ENCODE measurements at places on chromosomes 7 and 10. TPM values are rescaled to one million over a fixed set of nuclear protein-coding genes. Genes with fewer than 3 reads are reported as not detected.

Gene ZKSCAN1
- polyA plus RNA-seq, result 57.9 TPM

Gene PIK3AP1
- 37.0 TPM for polyA plus RNA-seq

Gene ANLN
- 0.25 TPM for polyA plus RNA-seq

Gene PNLIPRP2
- not detected for polyA plus RNA-seq

Gene TOMM7
- 409 TPM for polyA plus RNA-seq

Gene RAMP3
- not detected for polyA plus RNA-seq

Gene PRKAR1B
- 8.1 TPM for polyA plus RNA-seq

Gene PTF1A
- polyA plus RNA-seq, result not detected

Gene SLC16A9
- not detected for polyA plus RNA-seq

DNA sequence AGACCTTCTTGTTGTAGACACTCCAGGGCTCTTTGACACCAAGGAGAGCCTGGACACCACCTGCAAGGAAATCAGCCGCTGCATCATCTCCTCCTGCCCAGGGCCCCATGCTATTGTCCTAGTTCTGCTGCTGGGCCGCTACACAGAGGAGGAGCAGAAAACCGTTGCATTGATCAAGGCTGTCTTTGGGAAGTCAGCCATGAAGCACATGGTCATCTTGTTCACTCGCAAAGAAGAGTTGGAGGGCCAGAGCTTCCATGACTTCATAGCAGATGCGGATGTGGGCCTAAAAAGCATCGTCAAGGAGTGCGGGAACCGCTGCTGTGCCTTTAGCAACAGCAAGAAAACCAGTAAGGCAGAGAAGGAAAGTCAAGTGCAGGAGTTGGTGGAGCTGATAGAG is 5.5 kb downstream of the GIMAP7 start:
- DNase-seq, result no peak

- DNase-seq, result no peak
Measured at GRCh38 chr7:38465956-38466355, 165.2 kb downstream of the AMPH start.

GRCh38 chr7:15891151-15891881 is 204.8 kb upstream of the MEOX2 start:
- DNase-seq, result no peak

- no peak for DNase-seq
Measured at GRCh38 chr10:11691319-11691755, 50.8 kb upstream of the ECHDC3 start.

DNA sequence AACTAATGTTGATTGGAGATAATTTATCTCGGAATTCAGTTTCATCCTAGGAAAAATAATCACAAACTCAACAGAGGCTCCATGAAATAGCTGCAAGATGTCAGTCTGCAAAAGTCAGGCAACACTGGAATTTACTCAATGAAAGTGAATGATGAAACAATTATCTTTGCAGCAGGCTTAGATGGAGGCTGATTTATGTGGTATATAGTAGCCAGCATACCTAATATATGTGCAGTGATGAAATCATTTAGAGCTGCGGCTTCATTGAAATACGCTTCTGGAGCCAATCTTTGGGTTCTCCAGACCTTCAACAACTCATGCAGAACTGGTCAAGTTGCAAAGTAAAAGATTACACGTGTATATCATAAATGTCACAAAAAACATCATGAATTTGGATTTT is 113.3 kb downstream of the ITGA8 start:
- no peak for DNase-seq

DNA sequence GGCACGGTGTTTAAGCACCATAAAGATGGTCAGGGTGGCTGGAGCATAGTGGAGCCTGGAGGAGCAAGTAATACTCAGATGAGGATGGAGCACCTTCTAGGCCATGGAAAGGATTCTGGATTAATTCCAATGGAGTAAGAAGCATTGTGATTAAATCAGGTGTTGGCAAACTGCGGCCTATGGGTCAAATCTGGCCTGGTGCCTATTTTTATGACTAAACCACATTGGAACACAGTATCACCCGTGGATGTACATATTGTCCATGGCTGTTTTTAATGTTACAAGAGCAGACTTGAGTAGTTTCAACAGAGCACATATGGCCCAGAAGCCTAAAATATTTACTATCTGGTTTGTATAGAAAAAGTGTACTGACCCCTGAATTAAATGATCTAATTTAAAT is 49.9 kb upstream of the TMEM248 start:
- DNase-seq, result no peak

DNA sequence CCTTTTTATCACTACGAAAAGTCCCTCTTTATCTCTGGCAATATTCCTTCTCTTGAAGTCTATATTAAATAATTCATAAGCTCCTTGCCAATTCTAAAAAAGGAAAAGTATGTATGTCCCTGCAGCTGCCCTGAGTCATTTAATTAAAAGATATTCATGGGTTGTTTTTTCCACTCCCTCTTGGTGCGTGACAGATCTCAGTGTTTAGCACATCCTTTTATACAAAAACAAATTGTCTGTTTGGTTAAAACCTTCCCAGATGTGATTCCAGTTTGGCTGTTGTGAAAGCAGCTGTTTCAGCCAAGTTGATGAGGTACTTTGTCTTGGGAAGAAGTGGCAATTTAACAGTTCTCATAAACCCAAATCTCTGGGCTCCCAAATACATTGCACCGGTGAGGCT is 33.8 kb upstream of the PRLHR start:
- no peak for DNase-seq

DNA sequence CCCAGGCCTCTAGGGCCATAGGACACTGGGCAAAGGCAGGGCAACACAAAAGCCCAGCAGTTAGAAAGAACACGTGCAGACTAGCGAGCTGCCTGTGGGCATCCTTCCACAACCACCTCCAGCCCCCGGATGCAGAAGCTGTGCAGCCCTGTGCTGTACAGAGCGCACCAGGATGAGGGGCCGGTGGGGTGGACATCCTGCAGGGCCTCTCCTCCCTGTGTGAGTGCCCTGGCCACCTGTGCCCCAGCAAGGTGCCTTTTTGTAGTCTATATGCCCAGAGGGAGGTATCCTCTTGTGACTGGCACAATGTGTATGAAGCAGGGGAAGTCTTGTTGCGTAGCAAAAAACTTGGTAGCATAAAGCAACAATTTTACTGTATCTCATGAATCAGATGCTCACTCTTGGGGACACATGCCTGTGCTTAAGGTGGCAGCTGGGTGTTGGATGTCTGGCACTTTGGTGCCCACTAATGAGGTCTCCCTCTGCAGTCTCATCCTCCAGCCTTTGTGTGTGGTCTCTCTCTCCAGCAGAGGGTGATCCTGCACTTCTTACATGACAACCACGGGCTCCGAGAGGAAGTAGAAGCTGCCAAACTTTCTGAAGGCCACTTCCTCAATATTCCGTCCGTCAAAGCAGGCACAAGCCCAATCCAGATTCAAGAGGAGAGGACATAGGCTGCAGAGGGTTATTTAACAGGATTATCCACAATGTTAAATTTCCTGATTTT is 8.7 kb downstream of the NCAPG2 start:
- DNase-seq, result peak; percentile 37

DNA sequence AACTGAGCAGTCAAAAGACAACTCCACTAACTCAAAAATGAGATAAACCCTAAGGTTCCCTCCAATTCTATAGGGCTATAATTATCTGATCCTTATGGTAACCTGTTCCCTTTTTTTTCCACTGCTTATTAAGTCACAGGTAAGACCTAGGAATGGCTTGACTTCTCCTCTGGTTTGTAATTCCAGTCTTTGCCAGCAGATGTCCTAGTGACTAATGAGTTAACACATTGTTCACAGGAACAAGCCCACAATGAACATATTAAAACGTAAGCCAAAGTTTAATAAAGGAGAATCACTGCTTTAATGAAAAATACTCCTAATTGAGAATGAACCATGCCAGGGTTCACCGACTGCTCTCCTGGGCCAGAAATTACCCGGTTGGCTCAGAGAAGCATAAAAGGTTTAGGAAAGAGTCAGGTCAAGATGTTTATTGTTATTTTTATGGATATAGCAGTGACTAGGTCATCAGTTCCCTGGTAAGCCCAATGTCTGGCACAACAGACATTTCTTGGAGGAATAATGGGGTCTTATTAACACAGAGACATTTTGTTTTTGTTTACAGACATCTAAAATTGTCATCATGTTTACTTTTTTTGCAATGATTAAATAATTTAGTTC is 120.1 kb downstream of the ELAPOR2 start:
- DNase-seq, result peak; percentile 18

- DNase-seq, result no peak
Measured at GRCh38 chr10:68046642-68047041, 28.4 kb downstream of the HERC4 start.

DNA sequence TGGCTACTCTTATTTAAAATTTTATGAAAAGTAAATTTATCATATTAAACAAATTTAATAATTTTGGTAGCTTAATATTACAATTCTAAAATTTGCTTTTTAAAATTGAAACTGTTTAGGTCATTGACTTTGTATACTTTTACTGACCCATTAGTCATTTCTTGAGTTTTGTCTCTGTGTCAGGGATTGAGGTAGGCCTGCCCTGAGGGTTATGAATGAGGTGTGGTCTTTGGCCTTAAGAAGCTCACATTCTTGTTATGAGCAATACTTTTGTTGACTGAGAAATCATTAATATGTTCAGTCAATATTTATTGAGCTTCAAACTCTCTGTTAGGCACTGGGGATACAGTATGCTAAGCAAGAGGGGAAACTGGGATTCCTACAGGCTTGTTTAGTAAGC is 47.0 kb upstream of the RPA3 start:
- DNase-seq, result no peak

GRCh38 chr7:98116656-98117461 is 10.2 kb downstream of the LMTK2 start:
- no peak for DNase-seq

DNA sequence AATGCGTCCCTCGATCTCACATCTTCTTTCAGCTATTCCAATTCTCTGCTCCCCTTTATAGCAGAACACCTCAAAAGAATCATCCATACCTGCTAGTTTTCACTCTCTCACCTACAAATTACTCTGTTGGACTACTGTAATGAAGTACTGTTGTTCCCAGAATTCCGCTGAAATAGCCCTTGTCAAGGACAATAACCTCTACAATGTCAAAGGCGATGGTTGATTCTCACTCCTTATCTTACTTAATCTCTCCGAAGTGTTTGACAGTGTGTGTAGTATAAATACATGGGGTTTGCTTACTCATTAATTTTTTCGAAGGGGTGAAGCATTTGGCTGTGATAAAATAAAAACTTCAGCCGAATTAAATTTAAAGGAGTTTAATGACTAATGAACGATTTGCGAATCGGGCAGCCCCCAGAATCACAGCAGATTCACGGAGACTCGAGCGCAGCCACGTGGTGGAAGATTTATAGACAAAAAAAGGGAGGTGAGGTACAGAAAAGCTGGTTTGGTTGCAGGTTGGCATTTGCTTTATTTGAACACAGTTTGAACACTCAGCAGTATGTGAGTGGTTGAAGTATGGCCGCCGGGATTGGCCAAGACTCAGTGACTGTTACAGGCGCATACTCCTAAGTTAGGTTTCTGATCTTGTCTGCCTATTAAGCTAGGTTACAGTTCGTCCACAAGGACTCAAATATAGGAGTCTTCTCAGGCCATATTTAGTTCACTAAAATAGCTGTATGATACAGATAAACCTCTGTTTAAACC is 29.8 kb downstream of the SYPL1 start:
- DNase-seq, result no peak

DNA sequence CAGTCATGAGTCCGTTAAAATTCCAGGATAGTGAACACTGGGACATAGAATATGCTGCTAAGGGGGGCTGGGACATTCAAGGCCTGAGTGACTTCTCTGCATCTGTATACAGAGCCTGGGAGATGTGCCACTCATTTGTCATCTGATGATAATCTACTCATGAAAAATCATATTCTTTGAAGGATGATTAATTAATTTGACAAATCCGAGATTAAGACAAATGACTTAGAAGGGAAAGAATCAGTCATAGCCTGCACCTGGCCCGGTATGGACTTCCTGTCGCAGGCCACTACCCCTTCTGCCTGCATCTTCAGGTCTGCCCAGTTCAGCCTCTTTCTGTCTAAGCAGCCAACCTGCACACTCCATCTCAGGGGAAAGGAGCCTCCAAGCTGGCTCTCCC is 18.8 kb upstream of the FAM170B start:
- DNase-seq, result no peak

GRCh38 chr7:69880840-69881239 is 282.6 kb downstream of the AUTS2 start:
- DNase-seq, result no peak

DNA sequence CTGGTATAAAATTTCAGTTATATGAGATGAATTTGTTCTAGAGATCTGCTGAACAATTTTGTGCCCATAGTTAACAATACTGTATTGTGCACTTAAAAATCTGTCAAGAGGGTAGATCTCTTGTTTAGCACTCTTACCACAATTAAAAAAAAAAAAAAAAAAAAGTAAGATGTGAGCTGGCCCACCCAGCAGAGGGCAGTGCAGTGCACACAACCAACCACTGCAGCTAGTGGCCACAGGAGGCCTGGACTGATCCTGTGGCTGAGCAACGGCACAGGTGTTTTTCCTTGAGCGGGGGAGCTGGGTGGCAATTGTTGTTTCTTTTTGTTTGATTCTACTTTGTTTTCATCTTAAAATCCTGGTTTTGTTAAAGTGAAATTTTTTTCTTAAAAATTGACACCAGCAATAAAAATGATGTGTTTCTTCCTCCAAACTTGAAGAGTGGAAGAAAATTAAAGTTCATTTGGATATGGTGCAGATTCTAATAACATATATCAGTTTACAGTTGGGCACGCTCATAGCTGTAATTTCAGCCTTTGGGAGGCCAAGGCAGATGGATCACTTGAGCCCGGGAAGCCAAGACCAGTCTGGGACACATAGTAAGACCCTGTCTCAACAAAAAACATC is 171.1 kb upstream of the TBX20 start:
- DNase-seq, result peak; percentile 62

DNA sequence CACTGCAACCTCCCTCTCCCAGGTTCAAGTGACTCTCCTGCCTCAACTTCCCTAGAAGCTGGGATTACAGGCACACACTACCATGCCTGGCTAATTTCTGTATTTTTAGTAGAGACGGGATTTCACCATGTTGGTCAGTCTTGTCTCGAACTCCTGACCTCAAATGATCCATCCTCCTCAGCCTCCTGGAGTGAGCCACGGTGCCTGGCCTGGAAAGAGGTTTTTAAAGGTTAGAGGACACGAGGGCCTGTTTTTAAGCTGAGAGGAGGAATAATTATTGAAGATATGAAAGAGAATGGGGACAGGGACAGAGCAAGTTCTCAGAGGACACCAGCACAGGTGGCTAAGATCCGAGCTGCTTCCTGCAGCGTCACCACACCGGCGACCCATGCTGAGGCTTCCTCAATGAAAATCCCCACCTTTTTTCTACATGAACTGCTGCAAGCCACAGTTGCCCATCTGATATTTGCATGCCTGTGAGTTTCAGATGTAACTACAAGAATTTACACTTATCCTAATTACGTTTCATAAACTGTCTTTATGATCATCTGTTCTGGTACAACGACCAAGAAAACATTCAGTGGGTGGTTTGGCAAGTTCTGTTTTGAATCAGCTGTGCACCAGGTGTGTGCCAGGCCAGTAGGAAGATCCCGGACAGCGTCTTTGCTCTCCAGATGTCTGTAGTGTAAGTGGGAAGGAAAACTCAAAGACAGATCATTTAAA is 76.0 kb downstream of the HIP1 start:
- DNase-seq, result no peak

DNA sequence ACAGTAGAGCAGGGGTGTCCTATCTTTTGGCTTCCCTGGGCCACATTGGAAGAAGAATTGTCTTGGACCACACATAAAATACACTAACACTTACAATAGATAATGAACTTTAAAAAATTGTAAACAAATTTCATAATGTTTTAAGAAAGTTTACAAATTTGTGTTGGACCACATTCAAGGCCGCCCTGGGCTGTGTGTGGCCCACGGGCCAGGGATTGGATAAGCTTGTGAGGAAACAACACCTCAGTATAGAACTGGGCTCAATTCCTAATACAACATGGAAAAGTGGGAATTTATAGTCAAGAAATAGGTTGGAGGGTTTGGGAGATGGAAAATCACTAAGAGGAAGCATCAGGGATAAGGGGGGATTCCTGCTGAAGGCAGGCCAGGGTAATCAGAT is 17.7 kb downstream of the ZNF277 start:
- no peak for DNase-seq
